ENCODE measurements at places on chromosomes 2 and 18. TPM values are rescaled to one million over a fixed set of nuclear protein-coding genes. Genes with fewer than 3 reads are reported as not detected.

NOSTRIN gene
- not detected for total RNA-seq

PLCD4 gene
- total RNA-seq: 0.32 TPM

CNGA3 gene
- not detected for total RNA-seq

DNAH7 gene
- total RNA-seq: not detected

Measured in activated CD8-positive, alpha-beta T cell treated with anti-CD3 and anti-CD28 coated beads, Interleukin-2, amount 10 ng/mL, durations not matched to agents 7 days and 5 days (primary cell).